ENCODE measurements at places on chromosomes 1 and 21.

GRCh38 chr1:185486346-185486745, 169.3 kb upstream of the IVNS1ABP start:
- DNase-seq: no peak

- DNase-seq: no peak
These were observed 16.8 kb downstream of the MAST2 start for GRCh38 chr1:45820173-45820572.

- no peak for DNase-seq
These were observed 8.1 kb upstream of the POFUT2 start for GRCh38 chr21:45295576-45296365.

DNA sequence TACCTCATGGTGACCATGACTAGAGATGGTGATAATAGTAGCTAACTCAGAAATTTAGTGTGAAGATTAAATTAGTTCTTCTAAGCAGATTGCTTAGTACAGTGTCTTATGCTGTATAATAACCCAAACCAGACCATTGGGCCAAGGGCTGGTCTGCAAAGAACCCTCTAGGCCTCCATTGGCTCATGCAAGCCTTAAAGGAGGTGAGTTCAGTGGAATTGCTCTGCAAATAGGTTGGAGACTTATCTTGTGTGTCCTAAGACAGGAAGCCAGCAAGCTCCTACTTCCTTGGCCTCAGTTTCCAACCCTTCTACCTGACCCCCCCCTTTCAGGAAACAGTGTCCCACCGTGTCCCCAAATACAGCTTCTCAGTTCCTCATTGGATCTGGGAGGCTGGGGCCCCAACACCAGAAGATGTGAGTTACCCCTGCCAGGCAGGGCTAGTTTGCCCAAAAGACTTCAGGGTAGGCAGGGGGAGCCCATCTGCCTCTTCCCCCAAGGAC, 1.9 kb upstream of the MEF2D start:
- no peak for DNase-seq

GRCh38 chr21:36859744-36860501, 106.5 kb downstream of the HLCS start:
- DNase-seq: no peak

- DNase-seq: no peak
These were observed 2.3 kb upstream of the EPS8L3 start for GRCh38 chr1:109765896-109766615.

DNA sequence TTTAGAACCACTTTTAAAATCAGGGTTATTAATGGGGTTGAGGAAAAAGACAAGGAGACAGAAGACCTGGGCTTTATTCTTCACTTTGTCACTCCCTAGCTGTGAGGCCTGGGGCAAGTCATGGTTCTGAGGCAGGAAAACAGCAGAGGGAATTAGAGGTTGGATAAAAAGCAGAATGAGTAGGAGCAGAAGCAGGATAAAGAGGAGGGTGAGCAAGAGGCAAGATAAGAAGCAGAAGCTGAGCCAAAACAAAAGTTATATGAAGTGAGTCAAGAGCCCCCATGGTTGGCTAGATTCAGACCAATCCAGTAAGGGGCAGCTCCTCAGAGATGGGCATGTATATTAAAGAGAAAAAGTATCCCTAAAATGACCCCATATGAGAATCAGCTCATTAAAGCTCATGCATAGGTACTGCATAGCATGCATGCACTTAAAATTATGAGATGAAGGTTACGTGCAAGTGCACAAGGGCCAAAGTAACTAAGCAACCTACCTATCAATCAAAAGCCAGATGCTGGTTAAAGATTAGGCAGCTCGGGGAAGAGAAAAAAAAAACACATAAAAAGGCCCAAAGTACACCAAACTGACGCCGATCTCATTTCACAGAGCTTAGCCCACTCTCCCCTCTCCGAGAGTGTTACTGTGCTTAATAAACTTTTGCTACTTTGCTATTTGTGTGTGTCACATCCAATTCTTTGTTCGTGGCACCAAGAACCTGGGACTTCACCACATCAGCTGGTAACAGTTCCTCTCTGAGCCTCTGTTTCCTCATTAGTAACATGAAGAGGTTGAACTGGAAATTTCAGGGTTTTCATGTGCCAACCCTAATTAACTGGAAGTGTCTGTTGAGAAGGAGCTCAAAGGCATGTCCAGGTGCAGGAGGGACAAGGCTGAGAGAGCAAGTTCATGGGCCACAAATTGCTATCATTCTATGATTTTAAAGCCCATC, 2.2 kb downstream of the AVPR1B start:
- DNase-seq: no peak

- no peak for DNase-seq
These were observed 459.2 kb upstream of the DAB1 start for GRCh38 chr1:57882934-57883641.

DNA sequence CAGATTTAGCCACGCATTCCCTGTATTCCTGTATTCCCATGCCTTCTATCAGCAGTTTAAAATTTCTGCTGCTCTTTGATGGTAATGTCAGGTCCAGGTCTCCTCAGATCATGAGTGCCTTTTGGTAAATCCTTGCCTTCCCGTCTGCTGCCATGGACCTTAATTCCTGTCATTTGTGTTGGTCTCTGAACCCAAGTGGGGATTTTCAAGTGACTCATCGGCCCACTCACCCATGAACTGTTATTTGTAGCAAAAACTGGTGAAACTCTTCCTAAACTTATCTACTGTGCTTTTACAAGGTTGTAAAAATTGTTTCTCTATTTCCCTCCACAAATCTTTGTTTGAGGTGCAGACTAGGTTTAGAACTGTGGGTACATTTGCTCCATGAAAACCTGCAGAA, 47.4 kb downstream of the ACTN2 start:
- DNase-seq: no peak

DNA sequence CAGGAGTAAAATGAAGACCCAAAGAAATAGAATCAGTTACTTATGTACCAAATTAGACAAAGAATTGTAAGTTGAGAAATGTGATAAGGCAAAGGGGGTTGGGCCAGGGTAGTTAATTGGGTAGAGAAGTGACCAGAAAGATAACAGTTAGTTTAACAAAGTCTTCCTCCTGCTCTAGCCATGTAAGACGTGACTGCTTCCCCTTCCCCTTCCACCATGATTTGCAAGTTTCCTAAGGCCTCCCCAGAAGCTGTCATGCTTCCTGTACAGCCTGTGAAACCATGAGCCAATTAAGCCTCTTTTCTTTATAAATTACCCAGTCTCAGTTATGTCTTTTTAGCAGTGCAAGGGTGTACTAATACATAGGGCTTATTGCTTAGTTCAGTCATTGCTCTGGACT, 142.0 kb upstream of the PDE4B start:
- DNase-seq: no peak
